ENCODE measurements at places on chromosomes 2 and 18.
A peak's percentile ranks its signal among the peaks of the same experiment; 100 is the strongest.

GRCh38 chr2:96898641-96899412, 28.9 kb upstream of the SEMA4C start:
- DNase-seq = no peak

- no peak for DNase-seq
Observed at GRCh38 chr18:79926715-79927606, 24.5 kb downstream of the SLC66A2 start.

DNA sequence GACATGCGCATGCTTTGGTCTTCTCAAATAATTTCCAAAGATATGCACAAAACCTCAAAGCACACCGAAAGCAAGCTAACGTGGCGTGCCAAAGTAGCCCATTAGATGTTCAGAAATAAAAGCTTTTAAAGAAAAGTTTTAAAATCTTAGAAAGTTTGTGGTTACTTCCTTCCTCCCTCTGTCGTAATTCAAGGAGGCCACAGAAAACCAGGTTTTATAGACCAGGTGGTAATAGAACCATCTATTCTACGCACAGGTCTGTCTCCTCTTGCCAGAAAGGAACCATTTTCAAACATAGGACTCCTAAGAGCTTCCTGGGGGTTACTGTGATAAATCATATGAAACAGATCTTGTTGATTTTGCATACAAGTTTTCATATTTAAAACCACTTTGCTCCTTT, 487.2 kb downstream of the ARHGAP15 start:
- no peak for DNase-seq

GRCh38 chr2:180374502-180375281, 367.6 kb upstream of the CWC22 start:
- DNase-seq = no peak

GRCh38 chr2:40448476-40449079, 3.3 kb downstream of the SLC8A1 start:
- peak; percentile 26 for DNase-seq

GRCh38 chr2:11539317-11540147, 5.7 kb downstream of the GREB1 start:
- DNase-seq = no peak

- no peak for DNase-seq
Observed at GRCh38 chr2:71852141-71852711, 295.4 kb downstream of the CYP26B1 start.

DNA sequence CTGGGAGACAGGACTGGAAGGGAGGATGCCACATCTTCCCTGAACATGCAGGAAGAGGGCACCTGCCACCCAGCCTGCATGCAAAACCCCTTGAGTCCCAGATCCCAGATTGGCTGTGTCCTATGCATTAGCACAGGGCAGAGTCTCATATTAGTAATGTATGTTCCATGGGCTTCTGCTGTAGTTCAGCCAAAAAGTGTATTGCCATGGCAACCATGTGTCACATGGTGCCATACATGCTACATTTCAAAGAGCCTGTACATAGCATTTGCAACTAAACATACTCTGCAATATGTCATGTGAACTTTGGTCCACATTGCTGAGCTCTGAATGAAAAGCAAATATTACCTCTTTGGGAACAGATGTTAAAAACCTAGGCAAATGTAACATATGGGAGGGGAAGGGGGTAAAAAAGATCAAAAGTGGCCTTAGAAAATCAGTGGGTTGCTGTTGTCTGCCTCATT, 78.4 kb downstream of the DPP4 start:
- no peak for DNase-seq

DNA sequence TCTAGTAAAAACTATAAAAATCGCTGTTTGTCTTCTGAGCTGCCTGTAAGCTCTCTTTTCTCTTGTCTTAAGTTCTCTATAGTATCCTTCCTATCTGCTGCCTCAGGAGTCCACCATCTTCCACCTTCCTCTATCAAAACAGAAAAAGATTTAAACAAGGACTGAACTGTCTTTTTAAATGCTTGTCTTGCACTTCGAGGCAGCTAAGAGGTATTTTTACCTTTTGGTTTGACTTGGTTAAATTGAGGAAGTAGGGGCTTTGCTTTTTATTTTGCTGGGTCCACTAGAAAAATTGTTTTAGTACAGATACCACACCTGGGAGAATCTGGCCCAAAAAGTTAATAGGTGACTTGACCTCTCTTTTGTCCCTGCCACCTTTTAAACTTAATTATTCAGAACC, 12.2 kb downstream of the SESTD1 start:
- DNase-seq = no peak

GRCh38 chr18:74916773-74917393, 292.1 kb downstream of the PTGR3 start:
- no peak for DNase-seq

- DNase-seq = no peak
Observed at GRCh38 chr2:105418522-105418921, 19.7 kb upstream of the FHL2 start.

GRCh38 chr18:9437021-9437437, 38.3 kb upstream of the RALBP1 start:
- DNase-seq = no peak
